Astrocyte of the spinal cord (primary cell): ENCODE measurements at places on chromosomes 12 and 14.

- no peak for DNase-seq
These were observed 80.2 kb downstream of the TMTC1 start for GRCh38 chr12:29703528-29703927.

DNA sequence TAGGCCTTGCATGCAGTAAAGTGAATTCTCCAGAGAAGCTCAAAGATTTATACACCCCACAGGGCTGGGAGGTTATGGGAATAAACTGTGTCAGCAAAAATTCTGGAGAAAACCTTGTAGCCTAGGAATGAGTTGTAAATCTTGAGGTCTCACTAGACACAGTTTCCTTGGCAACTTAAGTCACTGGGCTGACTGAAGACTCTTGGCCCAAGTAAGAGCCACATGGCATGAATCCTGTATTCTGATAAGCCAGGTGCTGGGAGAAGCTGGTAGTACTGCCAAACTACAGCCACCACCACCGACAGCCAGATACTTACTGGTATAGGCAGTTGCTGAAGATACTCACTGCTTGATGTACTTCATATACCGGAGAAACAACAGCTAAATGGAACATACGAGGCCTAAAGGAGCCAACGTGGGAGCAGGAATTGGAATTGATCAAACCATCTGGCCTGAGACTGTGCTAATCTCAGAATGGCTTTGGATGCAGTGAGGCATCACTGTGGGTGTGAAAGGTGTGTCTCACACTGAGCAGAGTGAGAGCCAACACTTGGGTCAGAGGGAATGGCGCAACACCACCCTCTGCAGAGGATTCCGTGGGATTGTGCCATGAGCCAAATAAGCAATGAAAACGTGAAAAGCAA, 102.8 kb upstream of the TMCC3 start:
- DNase-seq: no peak

GRCh38 chr12:82458101-82458500, 99.8 kb downstream of the METTL25 start:
- no peak for DNase-seq

- DNase-seq: peak; percentile 55
These were observed 39.1 kb upstream of the INF2 start for GRCh38 chr14:104650057-104650980.

DNA sequence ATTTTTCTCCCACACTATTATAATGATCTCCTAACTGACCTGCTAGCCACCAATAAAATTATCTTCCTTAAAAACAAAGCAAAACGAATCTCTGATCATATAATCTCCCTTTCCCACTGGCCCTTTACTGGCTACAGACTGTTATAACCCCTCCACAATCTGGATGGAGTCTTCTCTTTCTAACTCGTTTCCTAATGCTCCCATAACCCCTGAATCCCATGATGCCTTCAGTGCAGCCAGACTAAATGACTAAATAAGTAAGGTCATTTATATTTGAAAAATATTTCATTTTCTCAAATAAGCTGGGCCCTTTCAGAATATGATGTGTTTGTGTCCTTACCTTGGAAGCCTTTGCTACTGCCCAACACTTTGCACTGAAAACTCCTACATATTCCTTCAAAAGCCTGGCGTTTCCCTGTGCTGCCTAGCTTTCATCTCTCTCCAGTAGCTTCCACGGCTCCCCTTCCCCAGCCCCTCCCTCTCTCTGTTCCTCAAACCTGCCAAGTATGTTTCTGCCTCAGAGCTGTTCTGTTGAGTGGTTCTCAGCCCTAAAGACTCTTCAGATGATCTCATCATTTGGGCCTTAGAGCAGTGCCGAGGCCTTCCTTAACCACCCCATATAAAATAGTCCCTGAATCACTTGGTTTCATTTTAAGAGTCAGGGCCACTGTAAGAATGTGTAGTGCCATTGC, 91.7 kb downstream of the MYRFL start:
- DNase-seq: no peak

DNA sequence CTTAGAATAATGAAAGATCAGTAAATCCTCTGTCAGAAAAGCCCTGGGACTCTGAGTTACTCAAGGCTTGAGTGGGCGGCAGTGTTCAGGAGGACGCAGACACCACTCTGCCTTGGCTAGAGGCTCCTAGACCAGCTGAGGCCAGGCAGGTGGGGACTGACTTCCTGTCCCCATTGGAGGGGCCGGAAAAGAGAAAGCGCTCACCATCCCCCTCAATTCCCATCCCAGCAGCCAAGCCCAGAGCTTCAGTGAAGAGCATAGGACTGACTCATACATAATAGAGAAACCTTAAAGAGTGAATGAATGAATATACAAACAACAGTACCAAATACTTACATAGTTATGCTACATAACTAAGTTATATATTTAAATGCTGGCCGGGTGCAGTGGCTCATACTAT, 62.0 kb downstream of the PLEKHG7 start:
- DNase-seq: peak; percentile 34
